Left colon (tissue), 2 donors: ENCODE measurements at places on chromosomes 13 and 19.

DNA sequence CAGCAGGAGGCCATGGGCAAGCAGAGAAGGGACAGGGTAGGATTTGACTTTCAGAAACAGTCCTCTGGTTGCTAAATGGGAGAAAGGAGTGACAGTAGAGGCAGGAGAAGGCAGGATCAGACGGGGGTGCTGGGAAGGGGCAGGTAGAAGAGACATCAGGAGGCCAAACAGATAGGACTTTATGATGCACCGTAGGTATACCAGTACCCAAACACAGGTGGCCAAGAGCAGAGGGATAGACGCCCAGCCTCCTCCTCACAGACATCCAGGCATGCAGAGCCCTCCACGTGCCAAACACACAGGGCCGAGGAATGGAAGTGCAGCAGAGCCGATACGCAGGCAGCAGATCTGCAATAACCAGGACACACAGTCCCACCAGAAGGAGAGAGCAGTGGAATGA is 1.3 kb upstream of the AXL start:
- no peak for DNase-seq

GRCh38 chr13:32713397-32713796 is 127.1 kb downstream of the PDS5B start:
- no peak for DNase-seq

DNA sequence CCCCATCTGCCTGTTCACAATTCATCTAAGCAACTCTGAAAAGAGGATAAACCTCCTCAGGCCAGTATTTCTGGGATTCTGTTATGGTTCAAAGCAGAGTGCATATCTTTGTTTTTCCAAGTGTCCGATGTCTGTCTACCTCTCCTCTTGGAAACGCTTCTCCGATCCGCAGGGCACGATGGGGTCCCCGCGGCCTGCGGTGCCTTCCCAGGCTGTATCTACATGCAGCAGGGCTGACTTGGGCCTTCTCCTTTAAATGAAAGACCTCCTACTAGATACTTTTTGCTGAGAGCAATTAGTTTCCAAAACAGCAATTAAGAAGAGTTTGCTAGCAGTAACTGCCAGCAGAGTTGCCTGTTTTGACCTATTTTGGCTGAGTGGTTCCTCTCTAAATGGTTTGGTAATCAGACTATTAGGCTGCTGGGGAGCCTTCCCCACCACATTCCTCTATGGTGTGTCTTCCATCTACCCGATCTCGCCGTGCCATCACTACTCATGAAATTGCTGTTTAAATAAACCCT is 23.5 kb downstream of the COL4A2 start:
- DNase-seq: no peak

- DNase-seq: peak; percentile 13
Measured at GRCh38 chr13:109485136-109485794, 301.1 kb downstream of the IRS2 start.

- no peak for DNase-seq
Measured at GRCh38 chr19:32349051-32349450, 3.6 kb downstream of the ZNF507 start.

DNA sequence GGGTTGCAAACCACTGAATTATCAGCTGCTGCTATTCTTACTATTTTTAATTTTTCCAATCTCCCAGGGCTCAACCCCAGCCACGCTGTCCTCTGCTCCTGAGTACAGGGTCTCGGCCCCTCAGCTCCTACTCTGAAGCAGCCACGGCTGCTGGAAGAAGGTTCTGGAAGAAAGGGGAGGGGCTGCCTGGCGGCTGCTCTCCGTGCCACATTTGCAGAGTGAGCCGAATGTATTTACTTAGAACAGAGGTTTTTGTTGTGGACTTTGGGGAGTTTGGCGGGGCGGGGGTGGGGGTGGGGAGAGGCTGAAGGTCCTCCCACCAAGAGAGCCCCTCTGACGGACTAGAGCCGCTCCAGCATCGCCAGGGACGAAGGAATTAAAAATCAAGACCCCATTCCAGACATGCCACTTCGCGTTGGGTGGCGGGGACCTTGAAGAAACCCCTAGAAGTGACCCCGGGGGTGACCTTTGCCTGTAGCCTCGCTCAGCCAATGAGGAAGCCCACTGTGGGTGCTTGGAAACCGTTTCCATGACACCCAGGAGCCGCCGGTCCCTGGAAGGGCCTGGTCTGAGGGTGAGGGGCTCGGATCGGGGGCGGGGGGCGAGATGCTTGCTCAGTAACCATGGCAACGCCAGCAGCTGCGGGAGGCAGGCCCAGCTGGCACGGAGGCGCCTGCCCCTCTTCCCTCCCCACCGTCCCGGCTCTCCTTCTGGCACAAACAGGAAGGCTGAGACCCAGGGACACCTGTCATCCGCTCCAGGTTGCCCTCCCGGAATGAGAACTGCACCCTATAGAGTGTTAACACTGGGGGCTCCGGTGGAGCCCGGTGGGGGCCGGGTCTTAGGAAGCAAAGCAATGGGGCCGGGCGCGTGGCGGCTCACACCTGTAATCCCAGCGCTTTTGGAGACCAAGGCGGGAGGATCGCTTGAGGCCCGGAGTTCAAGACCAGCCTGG is 54.2 kb upstream of the PTPRS start:
- DNase-seq: no peak

DNA sequence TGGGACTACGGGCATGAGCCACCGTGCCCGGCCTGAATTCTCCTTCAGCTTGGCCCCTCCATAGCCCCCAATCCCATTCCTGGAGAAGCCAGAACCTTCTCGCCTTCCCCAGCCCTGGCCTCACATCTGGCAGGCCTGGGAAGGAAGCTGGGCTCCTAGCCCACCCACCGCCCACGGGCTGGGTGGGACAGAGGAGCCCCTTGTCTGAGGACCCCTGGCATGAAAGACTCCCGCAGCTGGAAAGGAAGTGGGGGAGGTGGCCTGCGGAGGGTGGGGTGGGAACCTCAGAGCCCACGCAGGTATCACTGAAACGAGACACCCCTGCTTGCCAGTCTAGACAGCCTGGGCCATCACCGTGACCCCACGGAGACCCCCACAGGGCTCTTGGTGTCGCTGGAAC is 7.7 kb upstream of the NANOS3 start:
- DNase-seq: no peak

- no peak for DNase-seq
Measured at GRCh38 chr19:54420383-54421168, 5.3 kb downstream of the TTYH1 start.
